ENCODE measurements at places on chromosomes 5 and 9.

DNA sequence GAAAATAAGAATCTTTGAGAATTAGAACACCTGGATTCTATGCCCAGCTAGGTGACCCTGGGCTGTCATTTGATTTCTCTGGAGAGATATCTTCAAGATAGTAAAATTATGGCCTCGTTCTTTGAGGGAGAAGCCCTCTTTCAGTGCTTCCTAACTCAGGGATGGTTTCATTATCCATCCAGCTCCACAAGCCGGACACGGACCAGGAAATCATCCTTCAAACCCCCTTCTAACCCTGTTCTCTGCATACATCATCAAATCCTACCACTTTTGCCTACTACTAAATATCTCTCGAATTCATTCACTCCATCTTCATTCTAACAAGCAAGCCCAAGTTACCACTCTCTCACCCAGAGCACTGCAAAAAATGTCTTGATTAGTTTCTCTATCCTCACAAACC lies 57.2 kb downstream of the MAPKAP1 start:
- DNase-seq: no peak

GRCh38 chr5:6961837-6962635 lies 248.8 kb downstream of the TENT4A start:
- DNase-seq: no peak

DNA sequence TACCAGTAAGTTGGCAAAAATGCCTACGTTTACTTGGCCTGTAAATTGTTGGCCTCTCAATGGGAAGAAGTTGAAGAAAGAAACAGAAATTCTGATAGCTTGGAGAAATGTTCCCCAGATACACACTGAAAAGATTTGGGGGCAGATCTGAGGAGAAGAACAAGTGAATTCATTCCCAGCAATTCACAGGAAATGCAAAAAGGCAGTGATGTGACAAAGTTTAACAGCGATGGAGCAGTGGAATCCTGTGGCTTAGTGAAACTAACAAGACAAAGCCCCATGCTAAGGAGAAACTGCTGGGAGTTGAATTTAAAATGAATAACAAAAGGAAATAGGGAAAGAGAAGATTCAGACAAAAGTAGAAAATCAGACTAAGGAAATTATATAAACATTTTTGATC lies 213.2 kb upstream of the EDIL3 start:
- DNase-seq: no peak

- DNase-seq: peak; percentile 15
Observed at GRCh38 chr9:135701959-135702721, at the start of gene KCNT1. KCNT1 (plus strand) TSS chr9:135702185; CDS start chr9:135702259, 74 bp downstream.

GRCh38 chr5:141805874-141806595 lies 72.2 kb downstream of the PCDH1 start:
- peak; percentile 5 for DNase-seq

DNA sequence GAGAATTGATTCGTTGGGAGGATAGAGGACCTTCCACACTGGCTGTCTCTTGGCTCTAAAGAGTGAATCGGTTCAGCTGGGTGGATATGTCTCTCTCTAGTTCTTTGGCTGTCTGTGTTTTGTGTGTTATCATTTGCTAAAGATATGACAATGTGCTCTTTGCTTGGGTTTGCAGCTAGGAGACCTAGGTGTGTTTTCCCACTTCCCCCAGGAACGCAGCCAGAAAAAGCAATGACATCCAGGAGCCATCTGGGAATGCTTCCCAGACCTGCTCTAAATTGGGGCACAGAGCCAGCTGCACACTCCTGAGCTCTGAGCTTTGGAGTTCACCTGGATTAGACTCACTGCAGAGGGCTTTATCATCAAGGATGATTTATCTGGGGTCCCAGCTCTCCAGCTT lies 12.8 kb upstream of the PDZD2 start:
- no peak for DNase-seq

GRCh38 chr9:73896061-73896460 lies 601.1 kb upstream of the RORB start:
- no peak for DNase-seq

GRCh38 chr5:1555808-1556731 lies 32.3 kb upstream of the LPCAT1 start:
- no peak for DNase-seq

GRCh38 chr5:54049963-54050362 lies 260.4 kb downstream of the ARL15 start:
- DNase-seq: peak; percentile 83

DNA sequence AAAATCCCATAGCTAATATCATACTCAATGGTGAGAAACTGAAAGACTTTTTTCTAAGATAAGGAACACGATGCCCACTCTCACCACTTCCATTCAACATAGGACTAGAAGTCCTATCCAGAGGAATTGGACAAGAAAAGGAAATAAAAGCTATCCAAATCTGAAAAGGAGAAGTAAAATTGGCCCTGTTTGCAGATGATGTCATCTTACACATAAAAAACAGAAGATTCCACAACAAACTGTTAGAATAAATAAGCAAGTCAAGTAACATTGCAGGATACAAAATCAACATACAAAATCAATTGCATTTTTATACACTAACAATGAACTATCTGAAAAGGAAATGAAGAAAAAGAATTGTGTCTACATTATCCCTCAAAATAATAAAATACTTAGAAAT lies 308.0 kb downstream of the MCTP1 start:
- DNase-seq: no peak

DNA sequence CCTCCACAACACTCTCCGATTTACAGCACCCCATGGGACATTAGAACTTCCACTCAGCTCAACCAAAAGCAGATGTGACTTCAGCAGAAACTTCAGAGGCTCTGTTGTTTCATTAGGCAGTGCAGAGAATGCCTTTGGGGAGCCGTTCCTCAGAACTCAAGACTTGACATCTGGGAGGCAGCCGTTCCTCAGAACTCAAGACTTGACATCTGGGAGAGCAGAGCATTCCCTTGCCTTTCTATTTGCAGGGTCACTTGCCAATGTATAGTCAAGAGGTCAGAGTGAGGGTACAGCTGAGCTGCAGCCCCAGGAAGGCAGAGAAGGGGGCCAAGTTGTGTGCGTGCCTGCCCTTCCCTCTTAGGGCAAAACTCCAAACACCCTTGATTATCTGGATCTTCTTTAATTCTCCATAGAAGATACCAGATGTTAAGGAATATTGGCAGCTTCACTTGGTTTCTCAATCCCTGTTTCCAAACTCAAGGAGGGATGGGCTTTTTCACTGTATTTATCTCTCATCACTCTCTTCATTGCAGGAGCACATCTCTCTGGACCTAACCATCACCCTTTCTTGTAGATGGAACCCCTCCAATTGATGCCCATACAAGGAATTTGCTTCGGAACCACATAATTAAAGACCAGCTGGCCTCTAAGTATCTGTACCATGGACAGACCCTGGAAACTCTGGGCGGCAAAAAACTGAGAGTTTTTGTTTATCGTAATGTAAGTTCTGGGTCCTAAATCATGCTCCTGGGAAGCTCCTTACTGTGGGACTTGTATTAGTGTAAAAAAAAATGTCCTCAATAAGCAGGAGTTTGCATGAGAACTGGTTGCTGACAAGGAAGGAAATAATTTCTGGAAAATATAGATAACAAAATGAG lies 25.6 kb downstream of the TGFBI start:
- DNase-seq: peak; percentile 34

DNA sequence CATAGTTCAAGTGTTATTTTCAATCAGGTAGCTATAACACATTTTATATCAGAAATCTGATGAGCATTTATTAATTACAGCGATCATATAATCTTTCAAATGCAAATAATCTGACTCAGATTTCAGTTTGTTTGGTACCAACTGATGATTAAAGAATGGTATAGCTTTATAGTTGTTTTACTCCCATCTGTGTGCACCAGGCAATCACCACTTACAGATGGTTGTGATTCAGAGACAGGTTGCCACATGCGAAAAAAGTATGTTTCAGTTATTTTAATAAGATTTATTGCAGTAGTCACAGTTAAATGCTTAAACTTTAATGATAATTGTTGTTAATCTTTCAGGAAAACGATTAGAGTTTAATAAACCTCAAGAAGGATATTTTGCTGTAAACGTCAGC lies 155.1 kb upstream of the ARRDC3 start:
- DNase-seq: no peak

- peak; percentile 1 for DNase-seq
Observed at GRCh38 chr5:22514231-22514630, 338.9 kb downstream of the CDH12 start.

Measured in iris pigment epithelial cell (primary cell).